Fibroblast of the aortic adventitia (primary cell): ENCODE measurements at places on chromosomes 13 and 19. TPM values are rescaled to one million over a fixed set of nuclear protein-coding genes. Genes with fewer than 3 reads are reported as not detected.

DNA sequence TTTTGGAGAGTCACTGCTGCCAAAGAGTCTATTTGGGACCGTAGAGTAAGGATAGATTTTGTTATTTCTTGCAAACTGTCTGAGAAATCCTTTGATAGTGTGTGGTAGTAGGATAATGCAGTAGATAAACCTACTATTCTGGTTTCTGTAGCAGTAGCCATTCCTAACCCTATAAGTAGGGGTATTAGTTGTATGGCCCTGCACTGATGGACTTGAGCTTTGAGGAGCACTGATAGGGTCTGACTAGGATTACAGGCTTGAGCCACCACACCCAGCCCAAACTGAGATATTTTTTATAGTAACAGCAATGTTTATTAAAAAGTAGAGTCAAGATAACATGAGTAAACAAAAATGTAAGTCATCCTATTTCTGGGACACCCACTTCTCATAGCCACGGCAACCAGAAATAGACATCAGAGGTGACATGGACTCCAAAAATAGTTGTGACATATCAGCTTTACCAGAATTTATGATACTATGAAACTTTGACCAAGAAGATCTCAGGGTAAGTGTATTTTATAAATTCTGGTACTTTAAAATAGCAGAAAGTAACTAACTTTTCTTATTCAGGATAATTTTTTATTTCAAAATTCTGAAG lies 479.1 kb downstream of the SUCLA2 start:
- no peak for DNase-seq

The ZNF99 gene
- not detected in 2 replicates for total RNA-seq

GRCh38 chr19:49988433-49988832 lies 27.5 kb upstream of the SIGLEC11 start:
- DNase-seq: no peak

DNA sequence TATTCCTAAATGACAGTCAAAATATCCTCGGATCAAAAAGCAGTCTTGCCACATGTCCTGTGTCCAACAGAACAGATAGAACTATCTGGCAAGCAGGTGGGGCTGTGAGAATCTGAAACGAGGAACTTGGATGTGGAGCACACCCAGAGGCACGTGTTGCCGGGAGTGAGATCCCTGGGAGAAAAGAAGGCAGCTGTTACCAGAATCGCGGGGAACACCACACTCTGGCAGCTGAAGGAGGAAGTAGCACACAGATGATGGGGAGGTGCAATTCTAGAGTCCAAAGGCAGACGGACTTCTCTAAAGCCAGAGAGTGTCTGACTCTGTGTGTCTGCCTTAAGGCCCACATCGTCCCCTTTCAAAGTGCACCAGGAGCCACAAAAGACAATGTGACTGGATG lies 22.3 kb downstream of the SLC7A1 start:
- peak; percentile 55 for DNase-seq

GRCh38 chr13:21463424-21463823 lies 4.3 kb upstream of the ZDHHC20 start:
- DNase-seq: no peak

The SYCN gene
- not detected in 2 replicates for total RNA-seq

- DNase-seq: peak; percentile 37
These were observed 29.9 kb downstream of the EFNA2 start for GRCh38 chr19:1315470-1316166.

GRCh38 chr13:25699056-25699455 lies 327.3 kb downstream of the ATP8A2 start:
- DNase-seq: no peak

GRCh38 chr13:64083396-64083795 lies 2667.7 kb upstream of the PCDH20 start:
- peak; percentile 10 for DNase-seq

DNA sequence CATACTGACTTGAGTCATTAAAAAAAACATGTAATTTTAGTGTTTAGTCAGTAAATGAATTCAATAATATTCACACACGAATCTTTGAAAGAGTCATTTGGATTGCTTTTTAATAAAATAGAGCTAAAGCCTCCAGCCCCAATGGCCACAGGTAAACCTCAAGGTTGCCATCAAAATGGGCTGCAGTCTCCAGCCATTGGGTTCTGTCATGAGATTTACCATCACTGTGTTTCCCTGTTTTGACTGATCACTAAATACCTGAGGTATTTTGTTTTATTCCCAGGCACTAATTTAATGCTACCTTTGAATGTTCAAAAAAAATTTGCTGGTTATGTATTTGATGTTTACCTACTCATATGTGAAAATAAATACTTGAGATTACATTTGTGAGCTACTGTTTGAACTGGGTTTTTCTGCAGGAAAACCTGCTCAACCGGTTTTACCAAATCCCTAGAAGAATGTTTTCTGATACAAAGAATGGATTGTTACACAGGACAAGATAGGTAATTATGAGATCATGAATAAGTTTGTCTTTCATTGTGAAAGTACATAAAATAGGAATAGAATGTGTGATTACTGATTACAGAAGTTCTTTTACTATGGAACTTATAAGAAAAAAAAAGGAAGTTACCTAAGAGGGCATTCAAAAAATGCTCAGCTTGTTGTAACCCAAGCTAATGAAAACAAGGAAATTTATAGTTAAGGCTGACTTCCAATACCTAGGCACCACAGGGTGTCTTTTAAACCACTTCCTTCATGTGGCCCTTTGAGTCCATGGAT lies 391.3 kb downstream of the EFNB2 start:
- DNase-seq: no peak

- DNase-seq: peak; percentile 68
These were observed 65.8 kb upstream of the STARD13 start for GRCh38 chr13:33351319-33351718.

The FUT2 gene
- not detected in 2 replicates for total RNA-seq

The SHD gene
- not detected in 2 replicates for total RNA-seq

DNA sequence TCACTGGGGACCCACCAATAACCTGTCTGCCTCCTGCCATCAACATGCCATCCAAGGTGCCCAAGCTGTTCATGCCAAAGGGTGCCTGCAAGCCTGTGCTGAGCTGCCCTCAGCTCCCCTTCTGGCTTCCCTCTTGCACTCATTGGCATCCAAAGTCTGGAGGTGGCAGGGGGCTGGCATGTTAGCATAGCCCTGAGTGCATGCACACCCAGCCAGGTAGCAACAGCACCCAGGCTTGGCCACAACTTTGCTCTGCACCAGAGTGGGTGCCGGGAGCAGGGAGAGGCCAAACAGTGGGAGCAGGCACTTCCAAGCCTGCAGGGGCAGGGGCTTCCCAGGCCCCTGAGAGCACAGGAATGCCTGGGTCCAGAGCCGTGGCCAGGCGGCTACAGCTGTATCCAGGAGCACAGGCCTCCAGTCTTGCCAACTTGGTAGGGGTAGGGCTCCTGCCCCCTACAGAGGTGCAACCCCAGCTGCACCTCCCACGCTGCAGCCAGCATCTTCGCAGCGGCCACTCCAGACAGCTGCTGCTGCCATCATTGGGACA lies 26.1 kb upstream of the TBC1D4 start:
- no peak for DNase-seq

DNA sequence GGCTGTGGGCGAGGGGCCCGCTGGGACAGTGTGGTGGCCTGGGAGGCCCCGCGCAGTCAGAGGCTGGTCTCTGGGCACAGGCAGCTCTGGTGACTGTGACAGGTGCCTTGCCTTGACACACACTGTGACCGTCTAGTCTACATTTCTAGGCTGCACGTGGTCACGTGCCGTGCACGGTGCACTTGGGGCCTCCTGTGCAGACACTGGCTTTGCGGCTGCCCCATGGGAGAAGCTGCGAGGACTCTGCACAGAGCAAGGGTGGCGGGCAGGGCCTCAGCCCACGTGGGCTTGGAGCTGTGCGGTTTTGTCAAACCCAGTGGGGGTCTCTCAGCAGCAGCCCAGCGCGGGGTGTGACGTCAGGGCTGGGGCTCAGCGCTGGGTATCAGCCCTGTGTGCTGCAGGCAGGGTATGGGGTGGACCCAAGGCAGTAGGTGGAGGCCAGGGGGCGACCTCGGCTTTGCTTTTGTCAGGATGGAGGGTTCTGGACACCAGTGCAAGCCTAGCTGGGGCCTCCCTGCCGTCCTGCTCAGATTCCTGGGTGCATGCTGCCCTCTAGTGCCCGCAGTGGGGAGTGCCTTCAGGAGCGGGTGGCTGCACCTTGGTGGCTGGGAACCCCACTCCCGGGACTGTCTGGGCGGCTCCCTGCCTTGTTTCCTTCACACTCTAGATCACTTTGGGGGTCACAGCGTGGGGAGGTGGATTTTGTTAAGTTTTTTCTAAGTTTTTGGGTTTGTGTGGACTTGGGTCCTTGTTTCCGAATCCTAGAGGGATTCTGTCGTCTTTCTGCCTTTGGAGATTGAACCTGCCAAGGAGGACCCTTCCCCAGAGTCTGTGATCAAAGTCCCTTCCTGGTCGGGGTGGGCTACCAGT lies 62.6 kb downstream of the KDM4B start:
- DNase-seq: peak; percentile 74

The SRRM5 gene
- 0.09 TPM in 1 of 2 replicates, not detected in the other for total RNA-seq

The CTXN1 gene
- total RNA-seq: 2.8 and 4.1 TPM in 2 replicates

The KASH5 gene
- total RNA-seq: not detected in 2 replicates

DNA sequence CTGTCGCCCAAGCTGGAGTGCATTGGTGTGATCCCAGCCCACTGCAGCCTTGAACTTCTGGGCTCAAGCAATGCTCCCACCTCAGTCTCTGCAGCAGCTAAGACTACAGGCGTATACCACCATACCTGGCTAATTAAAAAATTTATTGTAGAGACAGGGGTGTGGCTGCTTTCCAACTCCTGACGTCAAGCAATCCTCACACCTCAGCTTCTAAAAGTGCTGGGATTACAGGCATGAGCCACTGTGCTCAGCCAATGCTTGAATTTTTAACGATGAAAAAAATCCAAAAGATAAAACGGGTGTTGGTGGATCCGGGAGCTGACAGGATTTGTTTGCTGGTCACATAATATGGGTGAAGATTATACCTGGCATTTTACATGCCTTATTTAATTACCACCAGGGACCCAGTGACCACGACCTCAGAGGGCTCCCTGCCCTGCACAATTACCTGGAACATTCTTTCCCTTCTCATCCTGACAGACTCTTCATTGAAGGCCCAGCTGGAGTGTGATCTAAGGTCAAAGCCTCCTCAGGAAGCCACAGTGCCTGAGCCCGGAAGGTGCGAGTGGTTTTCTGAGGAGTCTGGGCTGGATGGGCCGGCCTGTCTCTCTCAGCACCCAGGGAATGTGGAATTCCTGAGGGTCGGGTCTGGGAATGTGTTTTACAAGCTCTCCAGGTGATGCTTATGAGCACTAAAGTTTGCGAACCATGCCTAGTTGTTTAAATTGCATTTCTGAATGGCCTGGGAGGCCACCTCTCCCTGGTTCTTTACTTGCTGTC lies 193.3 kb downstream of the USP12 start:
- DNase-seq: no peak

GRCh38 chr19:49932731-49933131 lies 3.4 kb upstream of the NUP62 start:
- no peak for DNase-seq

GRCh38 chr19:41530761-41531301 lies 45.1 kb upstream of the CEACAM21 start:
- DNase-seq: no peak

The MISP gene
- total RNA-seq: 0.09 TPM in 1 of 2 replicates, not detected in the other

DNA sequence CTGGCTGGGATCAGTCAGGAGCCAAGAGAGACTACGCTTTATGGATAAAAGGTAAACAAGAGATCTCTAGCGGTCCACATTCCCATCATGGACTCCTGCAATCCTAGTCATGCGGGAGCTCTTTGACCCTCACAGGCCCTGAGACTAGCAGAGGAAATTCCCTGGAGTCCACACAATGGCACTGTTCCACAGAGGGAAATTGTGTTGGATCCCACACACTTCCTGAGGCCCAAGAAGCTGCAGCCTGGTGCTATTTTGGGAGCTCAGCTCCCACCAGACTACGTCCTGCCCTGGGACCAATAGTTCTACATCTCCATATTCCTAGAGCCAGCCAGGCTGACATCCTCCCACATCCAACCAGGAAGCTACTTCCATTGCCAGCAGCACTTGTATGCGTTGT lies 2358.4 kb downstream of the PCDH9 start:
- peak; percentile 2 for DNase-seq

DNA sequence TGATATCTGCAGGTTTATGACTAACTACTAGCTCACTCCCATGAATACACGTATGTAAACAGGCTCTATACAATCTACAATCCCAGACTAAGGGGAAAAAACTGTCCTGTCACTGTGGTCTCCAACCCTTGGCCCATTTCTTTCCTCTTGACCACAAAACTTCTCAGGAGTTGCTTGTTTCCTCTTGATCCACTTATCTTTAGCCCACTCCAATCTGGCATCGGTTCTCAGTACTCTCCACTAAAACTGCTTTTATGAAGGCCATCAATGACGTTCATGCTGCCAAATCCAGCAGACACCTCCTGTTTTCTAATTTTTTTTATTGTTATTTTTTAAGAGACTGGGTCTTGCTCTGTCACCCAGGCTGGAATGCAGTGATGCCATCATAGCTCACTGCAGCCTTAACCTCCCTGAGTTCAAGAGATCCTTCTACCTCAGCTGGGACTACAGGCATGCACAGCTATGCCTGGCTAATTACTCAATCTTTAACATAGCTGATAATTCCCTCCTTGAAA lies 31.9 kb upstream of the USPL1 start:
- peak; percentile 88 for DNase-seq

The MATK gene
- not detected in 2 replicates for total RNA-seq

GRCh38 chr19:50492303-50493052 lies 15.8 kb upstream of the GARIN5A start:
- DNase-seq: no peak
